ENCODE measurements at places on chromosomes 6 and 20.

- no peak for DNase-seq
These were observed 528.2 kb downstream of the HDGFL1 start for GRCh38 chr6:23097566-23097965.

DNA sequence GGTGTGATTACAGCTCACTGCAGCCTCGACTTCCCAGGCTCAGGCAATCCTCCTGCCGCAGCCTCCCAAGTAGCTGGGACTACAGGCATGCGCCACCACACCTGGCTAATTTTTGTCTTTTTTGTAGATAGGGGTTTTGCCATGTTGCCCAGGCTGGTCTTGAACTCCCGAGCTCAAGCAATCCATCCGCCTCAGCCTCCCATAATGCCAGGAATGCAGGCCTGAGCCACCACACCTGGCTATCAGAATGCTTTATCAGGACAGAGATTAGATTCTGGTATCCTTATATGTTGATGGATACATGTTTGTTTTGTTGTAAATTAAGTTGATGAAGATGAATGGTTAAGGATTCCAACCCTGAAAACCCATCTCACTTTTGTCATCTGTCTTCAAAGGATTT is 24.2 kb downstream of the LHFPL5 start:
- no peak for DNase-seq

DNA sequence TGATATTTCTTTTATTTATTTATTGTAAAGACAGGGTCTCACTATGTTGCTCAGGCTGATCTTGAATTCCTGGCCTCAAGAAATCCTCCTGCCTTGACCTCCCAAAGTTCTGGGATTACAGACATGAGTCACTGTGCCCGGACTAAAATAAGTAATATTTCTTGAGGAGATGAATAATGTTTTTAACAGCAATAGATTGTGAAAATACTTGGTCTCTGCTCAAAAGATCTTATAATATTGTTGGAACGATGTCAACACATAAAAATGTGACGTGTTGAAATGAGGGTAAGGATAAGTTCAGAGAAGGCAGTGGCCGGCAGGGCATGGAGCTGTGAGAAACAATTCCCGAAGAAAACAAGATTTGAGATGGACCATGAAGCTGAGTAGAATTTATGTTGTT is 178.7 kb downstream of the GJA1 start:
- no peak for DNase-seq

DNA sequence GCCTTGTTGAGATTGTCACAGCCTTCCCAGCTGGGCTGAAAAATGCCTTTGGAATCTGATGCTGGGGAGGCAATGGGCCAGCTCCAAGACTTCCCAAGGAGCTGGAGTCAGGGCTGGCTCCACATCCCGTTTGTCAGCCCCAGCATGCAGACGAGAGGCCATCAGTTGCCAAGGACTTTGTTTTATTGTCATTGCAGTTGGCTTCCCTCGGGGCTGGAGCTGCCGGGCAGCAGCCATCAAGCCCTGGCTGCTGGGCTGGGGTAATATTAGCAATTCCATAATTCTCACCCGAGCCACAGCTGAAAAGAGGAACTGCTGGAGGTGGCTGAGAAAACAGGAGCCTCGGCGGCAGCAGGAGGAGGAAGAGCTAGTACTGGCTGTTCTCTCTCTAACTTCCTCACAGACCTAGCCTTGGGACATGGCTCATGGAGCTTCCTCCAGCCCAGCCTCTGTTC is 182.5 kb downstream of the CDC5L start:
- DNase-seq, result no peak

- no peak for DNase-seq
These were observed 114.7 kb downstream of the PRIM2 start for GRCh38 chr6:57432157-57432556.

DNA sequence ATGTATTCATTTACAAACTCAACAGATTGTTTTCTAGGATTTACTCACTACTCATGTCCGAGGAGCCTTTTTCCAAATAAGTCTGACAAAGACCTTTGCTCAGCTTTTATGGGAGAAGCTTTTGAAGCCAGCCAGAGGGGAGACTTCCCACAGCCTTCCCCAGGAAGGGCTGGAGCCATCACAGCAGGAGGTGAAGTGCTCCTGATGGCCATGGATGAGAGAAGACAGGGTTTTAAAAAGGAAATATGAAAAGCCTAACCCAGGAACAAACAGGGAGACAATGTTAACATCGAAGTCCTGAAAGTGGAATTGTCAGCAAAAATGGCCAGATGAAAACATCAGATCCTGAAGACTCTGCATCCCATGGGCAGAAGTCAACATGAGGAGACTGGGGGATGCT is 11.6 kb upstream of the TAGAP start:
- no peak for DNase-seq

- DNase-seq, result no peak
These were observed 66.1 kb upstream of the EMILIN3 start for GRCh38 chr20:41432746-41433145.

DNA sequence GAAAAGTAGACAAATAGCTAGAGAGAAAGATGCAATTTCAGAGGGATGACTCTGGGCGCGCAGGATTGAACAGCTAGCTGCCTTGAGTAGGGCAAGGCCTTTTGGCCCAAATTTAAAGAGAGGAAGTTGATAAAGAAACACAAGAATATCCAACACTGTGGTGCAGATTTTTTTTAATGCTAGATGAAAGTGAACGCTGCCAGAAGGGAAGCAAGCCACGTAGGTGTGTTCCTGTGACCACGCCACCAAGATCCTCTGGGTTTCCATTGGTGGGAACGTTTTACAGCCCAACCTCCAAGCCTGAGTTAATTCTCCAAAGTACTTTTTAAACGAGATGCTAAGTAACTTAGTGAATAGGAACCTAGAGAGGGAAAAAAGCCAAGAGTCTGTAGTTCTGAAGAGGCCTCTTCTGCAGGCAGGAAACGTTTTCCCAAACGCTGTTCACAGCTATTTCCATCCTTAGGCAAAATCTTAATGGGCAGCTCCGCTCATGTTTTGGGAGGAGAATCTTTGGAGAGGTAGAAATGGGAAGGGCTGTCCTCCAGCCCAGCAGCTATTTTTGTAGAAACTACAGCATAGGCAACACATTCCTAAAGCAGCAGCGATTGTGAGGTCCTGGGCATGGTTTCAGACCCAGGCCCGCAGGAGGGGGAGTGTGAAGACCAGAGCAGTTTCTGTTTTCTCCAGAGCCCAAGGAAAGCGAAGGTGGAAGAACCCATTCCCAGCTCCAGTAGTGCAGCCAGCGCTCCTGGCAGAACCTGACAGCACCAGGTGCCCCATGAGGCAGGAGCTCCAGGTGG is 8.2 kb downstream of the LY86 start:
- DNase-seq, result no peak

DNA sequence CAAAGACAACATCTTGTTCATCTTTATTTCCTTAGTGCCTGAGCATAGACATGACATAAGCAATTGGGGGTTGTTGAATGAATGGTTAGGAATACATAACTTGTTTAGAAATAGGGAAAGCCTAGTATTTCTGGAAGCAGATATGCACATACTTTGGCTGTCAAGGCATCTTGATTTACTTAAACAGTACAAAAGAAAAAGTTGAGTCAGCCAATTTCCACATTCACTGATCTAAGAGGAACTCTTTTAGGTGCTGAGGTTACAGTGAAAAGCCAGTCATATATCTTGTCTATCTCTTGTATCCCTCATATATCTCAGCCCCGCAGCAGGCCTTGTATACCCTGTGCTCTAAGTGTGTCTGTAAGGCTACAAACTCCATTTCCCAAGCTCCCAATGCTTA is 11.6 kb downstream of the ZKSCAN4 start:
- DNase-seq, result no peak

Measured in GOT3 (cell line).